IPS-NIHi11 (cell line): ENCODE measurements at places on chromosomes 7 and 10.

DNA sequence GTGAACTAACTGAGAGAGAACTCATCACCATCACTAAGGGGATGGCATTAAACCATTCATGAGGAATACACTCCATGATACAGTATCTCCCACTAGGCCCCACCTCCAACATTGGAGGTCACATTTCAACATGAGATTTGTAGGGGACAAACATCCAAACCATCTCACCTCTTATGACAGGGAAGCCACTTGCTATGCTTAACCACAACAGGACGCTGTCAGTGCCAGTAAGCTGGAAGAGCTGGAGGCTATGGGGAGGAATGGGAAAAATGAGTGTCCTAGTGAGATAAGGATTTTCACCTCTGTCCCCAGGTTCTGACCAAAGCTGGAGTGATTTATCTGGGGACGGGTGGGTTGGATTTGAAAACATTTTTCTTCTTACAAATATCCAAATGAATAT is 17.6 kb downstream of the PLCE1 start:
- DNase-seq, result no peak

DNA sequence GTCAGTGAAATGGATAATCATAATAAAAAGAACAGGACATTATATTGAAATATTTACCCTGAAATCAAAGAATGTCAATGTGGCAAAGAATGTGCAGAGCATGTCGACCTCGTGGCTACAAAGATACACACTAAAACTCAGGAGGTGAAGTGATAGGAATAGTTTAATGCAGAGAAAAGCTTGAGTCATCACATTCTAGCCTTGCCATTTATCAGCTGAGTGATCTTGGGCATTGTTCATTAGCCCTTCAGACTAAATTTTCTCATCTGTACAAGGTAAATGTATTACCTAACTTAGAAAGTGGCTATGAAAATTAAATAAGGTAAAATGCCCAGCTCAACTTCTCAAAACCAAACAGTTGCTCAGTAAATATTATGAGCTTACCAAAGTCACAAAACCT is 22.6 kb downstream of the CALCR start:
- no peak for DNase-seq

DNA sequence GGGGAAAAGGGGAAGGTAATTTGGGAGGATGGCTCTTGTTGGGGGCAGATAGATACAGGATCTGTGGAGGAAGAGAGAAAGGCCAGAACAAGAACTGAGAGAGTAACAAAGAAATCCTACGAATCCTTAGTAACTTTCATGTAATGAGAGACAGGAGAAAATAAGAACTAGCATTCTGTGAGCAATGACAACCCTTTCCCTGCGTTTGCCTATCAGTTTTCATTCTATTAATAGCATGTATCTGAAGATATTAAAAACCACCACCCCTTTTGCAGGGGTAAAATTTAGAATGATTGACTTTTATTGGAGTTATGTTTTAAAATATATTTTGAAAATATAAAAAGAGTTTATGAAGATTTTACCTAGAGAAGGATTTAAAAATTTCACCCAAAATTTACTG is 132.8 kb downstream of the ZEB1 start:
- DNase-seq, result no peak

- no peak for DNase-seq
Observed at GRCh38 chr7:90409667-90410066, 6.4 kb downstream of the CLDN12 start.

GRCh38 chr7:151900986-151901621 is 24.2 kb upstream of the PRKAG2 start:
- DNase-seq, result no peak

GRCh38 chr7:514651-515598 is 4.7 kb downstream of the PDGFA start:
- DNase-seq, result peak; percentile 70

DNA sequence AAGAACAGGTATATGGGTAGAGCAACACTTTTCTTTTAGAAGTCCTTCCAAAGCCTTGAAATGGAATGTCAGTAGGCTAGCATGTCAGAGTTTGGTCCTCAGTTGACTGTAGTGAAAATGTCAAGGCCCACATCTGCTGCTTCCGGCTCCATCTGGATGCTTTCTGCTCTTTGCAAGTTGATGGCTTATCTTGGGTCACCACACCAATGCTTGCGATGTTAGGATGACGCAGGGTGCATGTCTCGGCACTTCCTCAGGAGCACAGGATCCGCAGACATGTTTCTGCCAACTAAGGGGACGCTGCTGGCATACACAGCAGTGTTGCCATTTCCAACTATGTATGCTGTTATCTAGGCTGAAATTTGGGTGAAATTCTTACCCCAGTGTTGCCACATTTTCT is 14.0 kb upstream of the HBP1 start:
- DNase-seq, result no peak

GRCh38 chr7:33887266-33887975 is 17.9 kb upstream of the BMPER start:
- DNase-seq, result no peak

DNA sequence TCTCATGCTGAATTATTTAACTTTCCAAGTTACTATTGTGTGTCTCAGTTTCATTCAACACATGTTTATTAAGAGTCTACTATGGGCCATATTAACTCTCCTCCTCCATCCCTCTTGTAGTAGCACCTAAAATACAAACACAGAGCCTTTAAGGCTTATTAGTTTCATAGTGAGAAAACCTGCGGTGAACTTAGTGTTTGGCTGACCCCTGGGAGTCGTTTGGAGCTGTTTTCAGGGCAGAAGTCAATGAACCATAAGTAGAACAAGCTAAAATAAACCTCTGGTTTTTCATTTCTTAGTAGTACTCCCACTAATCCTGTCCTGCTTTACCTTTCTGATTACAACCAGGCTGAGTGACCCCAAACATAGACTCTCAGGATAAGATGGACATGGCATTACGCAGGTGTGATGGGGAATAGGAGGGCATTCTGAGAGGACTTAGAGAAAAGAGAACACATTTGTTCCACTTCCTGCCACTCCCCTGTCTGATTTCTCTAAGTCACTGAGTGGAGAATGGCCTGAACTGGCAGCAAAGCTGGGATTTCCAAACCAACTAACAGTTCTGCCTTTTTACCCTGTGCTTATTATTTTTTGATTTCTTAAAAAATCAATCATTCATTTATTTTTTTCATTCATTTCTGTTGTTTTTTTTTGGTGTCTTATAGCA is 74.5 kb downstream of the LRMDA start:
- DNase-seq, result no peak

- no peak for DNase-seq
Observed at GRCh38 chr7:102155821-102156441, 130.7 kb upstream of the SH2B2 start.

DNA sequence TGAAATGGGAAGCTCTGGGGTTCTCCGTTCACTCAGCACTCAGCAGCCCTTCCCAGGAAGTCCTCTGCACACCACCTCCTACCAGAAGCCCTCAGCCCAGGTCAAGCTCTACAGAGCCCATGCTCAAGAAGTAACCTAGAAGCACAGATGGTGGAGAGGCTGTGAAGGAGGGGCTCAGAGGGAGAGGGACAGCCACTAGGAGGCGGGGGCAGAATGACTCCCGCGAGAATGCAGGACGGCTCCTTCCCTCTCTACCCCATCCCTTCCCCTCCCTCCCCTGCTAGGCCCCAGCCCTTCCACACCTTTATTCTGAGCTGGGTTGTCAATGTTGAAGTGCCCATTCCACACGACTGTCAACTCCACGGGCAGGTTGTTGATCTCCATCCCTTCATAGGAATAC is 373.2 kb downstream of the PLXNA4 start:
- peak; percentile 49 for DNase-seq

GRCh38 chr10:117449636-117450035 is 74.4 kb upstream of the PDZD8 start:
- DNase-seq, result no peak

DNA sequence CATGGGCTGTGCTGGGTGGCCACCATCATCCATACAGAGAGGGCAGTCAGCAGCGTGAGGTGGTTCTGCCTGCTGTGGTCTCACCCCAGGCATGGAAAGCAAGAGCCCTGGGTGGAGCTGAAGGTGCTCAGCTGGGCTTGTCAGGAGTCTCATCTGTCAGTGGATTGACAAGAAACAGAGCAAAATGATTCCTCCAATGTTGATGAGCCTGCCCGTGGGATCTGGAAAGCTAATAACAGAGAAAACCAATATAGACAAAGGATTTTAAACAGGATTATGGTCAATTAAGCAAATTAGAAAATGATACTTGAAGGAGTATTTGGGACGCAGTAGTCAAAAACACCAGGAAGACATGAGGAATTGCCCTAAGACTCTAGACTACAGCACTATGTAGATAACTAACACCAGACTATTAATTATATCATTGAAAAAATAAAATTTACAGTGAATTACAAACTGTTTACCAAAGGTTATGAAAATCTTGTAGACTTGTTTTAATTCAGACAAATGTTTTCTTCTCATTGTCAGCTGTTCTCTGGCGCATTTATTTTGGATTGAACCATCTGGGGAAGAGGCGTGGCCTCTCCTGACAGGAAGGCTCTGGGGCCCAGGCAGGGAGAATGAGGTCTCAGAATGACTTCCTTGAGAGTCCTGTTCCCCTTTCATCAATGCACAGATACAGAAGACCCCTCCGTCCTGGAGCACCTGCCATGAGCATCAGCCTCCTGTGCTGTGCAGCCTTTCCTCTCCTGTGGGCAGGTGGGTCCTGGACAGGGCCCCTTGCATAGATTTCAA is 211.2 kb upstream of the PRSS58 start:
- DNase-seq, result no peak

DNA sequence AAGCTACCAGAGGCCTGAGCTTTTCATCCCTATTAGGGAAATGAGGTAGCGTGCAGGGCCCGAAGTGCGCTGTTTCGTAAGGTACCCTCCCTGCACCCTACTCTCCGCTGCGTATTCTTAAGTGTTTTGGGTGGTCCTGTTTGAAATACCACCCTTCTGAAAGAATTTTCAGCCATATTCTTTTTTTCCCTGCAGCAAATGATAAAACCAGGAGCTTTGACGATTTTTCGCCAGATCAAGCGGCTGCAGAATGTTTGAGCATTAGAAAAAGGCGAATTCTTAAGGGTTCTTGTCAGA is 1.2 kb downstream of the RSBN1L start:
- DNase-seq, result peak; percentile 34

GRCh38 chr10:86803156-86803555 is 46.7 kb downstream of the BMPR1A start:
- no peak for DNase-seq

DNA sequence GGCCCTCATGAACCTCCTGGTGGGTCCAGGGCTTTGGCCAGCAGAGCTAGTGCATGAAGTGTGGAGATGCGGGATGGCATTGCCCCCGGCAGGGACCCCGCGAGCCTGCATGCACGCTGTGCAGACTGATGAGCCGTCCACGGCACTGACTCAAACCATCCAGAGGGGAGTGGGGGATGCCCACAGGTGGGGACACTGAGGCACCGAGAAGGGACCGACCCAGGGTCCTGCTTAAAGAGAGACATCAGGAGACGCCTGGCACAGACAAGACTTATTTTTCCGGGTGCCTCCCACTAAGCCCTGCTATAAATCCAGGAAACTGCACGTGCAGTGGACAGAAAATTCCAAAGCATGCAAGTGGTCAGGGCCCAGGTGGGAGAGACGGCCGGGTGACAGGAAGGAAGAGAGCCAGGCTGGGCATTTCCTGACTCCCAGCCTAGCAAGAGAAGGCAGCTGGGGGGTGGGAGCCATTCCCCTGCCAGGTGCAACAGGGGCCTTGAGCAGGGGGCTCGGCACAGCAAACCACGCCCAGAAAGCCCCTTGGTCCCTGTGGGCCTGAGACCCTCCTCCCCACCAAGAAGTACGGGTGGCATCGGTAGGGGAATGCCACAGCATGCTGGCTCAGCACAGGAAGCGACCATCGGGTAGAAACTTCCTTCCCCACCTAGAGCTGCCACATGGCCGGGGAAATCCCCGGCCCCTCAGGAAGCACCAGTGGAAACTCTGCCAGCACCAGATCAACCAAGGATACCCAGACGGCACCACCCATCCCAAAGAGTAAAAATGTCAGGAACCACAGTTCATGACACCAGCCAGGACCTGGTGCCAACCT is 91.5 kb downstream of the FOXL3 start:
- DNase-seq, result no peak

DNA sequence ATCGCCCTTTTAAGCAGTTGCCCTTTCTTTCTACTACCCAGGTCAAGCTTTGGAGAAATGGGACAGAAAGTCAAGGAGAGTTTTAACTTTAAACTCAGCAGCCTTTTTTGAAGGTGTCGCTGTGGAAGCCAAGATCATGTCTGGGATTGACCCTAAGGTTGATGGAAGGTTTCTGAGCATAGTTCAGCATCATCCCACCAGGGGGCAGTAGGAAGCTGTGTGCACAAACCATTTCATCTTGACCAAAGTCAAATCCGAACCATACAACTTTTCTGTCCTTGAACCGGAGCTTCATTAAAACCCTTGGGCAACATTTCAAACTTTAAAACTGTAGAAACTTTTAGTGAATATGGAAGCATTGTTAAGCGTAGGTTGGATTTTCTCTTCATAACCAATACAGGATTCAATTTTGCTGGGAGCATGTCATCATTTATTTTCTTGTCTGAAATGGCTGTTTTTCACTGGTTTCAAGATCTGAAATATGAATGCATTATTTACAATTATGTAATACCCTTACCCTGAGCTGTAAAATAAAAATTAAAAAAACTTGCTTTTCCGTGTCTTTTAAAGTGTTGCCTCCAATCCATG is 214.4 kb upstream of the KIAA1217 start:
- DNase-seq, result peak; percentile 72

DNA sequence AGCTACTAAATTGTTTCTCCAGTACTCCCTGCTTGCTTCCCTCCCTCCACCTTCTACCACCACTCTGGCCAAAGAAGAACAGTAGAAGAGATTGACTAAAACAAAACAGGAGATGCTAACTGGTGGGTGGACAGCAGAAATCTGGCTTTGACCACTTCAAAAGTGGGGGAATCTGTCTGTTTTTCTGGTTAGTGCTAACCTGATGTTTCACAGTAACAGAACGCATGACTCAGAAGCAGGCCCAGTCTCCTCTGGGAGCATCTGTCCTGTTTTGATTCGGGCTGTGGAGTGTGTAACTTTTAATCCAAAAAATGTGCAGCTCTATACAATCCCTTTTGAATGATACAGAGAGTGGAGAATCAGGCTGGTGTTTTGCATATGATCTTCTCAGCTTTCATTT is 32.7 kb upstream of the ZNF438 start:
- DNase-seq, result no peak

DNA sequence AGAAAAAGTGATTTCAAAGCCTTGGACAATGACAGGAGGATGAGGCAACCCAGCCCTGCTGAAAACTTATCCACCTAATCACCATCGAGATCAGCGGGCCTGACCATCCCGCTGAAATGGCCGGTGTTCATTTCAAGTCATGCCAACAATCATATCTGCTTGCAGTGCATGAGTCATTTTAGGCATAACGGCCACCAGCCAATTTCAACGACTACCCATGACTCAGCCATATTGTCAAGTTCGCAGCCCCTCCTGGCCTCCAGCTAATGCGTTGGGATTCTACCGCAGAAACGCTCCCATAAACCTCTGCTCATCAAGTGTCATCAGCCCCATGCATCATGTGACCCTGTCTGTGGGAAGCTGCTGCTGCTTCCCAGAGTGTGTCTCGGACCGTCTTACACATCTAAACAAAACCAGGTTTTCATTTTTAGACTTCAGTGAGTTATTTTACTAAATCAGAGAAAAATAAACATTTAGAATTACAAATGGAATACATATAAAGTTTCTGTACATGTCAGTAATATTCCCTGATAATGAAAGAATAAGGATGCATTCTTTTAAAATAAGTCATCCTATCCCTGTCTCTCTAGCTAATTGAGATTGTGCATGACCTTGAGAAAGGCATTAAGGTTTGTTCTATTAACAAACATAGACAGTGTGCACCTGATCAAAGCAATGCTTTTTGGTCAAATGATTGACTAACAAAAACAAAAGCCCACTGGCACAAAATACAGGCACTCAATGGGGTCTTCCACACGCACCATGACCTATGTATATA is 188.9 kb downstream of the ADAM12 start:
- DNase-seq, result no peak
